Upper lobe of right lung (tissue), 1 donor: ENCODE measurements at places on chromosomes 5 and 9.

GRCh38 chr9:104300124-104300523 is 203.9 kb upstream of the OR13F1 start:
- DNase-seq: no peak

GRCh38 chr9:135830496-135830895 is 76.8 kb downstream of the CAMSAP1 start:
- DNase-seq: no peak

DNA sequence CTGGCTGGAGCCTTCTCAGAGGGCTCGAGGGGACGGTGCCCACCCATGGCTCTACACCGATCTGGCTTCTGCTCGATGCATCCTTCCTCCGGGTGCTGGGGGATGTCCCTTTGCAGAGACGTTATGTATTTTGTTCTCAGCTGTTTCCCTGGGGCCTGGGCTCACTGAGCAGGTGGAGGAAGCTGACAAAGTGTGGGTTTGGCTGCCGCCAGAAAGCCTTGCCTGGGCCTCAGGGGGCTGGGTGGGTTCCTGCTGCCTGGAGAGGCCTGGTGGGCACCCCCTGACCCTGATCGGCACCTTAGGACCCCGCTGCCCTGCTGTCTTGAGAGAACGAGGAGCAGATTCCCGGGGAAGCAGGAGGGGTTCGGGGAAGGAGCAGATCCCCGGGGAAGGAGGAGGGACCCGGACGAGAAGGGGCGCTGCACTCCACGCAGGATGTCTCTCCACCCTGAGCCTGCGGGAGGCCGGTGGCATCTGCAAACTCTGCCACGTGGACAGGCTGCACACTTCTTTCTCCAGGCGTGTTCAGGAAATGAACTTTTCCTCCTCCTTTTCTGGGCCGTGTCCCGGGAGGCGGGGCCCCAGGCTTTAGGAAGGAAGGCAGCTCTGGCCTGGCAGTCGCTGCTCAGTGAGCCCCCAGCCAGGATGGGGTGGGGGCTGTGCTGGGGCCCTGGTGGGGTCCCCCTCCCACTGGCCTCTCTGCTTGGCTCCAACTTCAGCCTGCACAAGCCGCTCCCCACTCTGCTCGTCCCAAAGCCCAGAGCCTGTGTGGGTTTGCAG is 148.9 kb downstream of the RXRA start:
- DNase-seq: no peak

GRCh38 chr9:18605766-18606180 is 131.8 kb downstream of the ADAMTSL1 start:
- DNase-seq: no peak

DNA sequence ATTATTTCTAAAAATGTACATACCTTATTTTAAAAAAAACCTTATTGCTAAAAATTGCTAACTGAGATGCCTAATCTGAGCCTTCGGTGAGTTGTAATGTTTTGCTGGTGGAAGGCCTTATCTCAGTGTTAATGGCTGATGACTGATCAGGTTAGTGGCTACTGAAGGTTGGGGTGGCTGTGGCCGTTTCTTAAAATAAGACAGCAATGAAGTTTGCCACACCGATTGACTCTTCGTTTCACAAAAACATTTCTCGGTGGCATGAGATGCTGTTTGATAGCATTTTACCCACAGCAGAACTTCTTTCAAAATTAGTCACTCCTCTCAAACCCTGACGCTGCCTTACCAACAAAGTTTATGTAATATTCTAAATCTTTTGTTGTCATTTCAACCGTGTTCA is 14.7 kb downstream of the CENPK start:
- DNase-seq: no peak

GRCh38 chr5:175652741-175653663 is 4.9 kb upstream of the HRH2 start:
- DNase-seq: no peak

GRCh38 chr9:134243778-134244467 is 79.6 kb upstream of the RNU6ATAC start:
- no peak for DNase-seq

- DNase-seq: no peak
Observed at GRCh38 chr5:59042201-59043055, 459.6 kb downstream of the RAB3C start.

DNA sequence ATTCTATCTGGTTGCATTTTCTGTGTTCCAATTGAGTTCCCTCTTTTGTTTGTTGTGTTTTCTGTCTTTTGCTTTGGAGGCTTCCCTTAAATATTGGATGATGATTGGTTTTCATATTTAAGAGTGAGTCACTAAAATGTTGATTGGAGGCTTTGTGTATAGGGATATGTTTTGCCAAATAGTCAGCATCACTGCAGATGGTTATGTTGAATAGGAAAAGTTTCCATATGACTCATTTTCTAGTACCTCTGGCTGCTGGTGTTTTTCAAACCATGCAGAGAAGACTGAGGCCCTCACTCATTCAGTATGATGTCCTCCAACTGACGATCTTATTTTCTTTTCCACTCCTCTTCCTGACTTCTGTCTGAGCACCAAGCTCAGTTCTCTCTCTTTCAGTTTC is 1290.0 kb downstream of the EFNA5 start:
- DNase-seq: no peak

DNA sequence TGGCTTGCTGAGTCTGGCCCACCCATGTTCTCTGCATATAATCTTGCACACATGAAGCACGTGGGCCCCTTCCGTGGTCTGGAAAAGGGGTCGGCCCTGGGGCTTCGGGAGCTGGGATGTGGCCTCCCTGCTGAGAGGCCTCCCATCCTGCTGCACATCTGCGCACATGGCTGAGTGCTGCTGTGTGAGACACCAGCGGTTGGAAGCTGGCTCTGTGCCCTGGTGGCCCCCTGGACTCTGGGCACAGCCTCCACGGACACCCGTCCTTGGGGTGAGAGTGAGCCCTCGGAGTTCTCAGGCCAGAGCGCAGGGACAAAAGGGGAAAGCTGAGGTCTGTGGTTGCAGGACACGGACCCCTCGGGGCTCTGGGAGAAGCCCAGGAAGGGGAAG is 115.8 kb downstream of the RXRA start:
- no peak for DNase-seq

DNA sequence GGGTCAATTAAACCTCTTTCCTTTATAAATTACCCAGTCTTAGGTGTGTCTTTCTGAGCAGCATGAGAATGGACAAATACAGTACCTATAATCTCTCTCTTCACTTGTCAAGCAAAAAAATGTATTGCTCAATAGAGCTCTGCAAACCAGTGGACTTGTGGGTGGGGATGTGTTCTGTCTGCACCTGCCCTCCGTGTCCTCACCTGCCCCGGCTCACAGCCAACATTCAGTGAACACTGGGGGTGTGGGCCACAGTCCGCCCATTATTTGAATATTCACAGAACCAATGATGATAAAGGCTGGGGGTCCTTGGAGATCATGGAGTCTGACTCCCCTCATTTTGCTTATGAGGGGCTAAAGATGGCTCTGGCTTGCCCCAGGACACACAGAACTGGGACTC is 36.9 kb upstream of the MED27 start:
- no peak for DNase-seq

GRCh38 chr9:108547411-108548135 is 308.2 kb downstream of the ACTL7B start:
- no peak for DNase-seq

DNA sequence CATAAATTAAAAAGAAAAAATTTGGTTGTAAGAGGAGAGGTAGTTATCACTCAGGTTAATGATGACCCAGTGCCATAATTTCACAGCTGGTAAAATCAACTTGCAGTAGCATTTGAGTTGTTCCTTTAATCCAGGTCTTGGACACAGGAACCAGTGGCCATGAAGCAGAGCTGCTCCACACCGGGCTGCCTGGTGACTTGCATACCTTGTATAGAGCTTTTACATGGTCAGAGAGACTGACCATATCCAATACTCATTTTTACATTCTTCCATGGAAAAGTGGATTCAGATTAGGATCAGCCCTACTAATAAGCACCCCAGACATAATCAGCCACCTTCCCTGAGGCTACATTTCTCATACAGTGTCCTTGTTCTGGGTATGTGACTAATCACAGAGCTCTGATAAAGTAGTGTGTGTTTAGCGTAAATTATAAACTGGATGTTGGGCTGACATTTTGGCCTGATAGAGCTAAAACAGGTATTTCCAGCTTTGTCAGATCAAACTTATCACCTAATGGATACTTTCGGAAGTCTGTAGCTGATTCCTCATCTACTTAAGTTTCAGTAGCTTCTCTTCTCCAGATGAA is 77.0 kb upstream of the ZSWIM6 start:
- no peak for DNase-seq

DNA sequence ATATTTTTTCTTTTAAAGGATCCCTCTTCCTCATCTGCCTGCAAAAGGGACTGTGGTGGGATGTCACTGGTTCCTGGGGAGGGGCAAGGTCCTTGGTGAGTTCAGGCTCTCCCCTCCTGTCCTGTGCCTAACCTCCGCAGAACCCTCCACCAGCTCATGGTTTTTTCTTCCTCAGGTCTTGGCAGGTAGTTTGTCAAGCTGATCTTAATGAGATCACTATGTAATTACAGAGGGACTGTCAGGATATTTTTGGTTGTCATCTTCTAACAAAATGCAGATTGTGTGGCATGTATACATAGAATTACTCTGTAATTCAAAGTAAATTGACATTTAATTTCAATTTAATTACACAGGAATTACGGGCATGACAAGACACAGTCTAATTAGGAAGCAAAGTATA is 150.3 kb upstream of the SEMA6A start:
- no peak for DNase-seq

GRCh38 chr5:33049298-33049697 is 338.2 kb downstream of the NPR3 start:
- DNase-seq: no peak

DNA sequence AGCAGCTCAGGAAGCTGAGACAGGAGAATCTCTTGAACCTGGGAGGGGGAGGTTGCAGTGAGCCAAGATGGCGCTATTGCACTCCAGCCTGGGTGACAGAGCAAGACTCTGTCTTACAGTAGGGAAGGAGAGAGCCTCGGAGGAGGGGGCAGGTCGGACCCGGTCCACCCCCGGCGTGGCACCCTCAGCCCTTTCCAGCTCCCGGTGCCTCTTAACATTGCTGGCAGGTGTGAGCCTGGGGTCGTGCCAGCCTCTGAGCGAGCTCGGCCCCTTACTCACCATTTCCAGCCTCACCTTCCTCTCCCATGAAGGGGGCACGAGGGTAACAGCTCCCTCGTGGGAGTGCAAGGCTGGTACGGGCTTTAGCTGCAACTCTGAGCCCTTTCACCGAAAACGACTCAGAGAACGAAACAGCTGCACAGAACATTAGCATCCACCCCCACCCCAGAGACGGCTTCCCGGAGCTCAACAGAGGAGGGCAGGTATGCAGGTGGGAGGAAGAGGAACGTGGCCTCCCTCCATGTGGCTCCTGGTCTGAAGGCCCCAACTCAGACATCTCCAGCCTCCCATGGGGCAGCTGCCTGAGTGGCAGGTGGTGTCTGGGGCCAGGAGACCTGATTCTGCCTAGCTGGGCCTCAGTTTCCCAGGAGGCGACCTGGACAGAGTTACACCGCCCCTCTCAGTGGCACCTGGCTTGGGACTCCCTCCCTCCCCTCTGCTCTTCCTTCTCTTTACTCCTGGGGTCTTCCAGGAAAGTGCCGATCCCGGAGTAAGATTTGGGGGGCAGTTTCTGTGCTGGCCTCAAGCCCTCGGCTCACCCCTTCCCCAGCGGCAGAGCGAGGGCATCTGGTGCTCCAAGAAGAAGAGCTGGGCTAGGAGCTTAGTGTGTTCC is 28.5 kb upstream of the ABO start:
- no peak for DNase-seq

- no peak for DNase-seq
Observed at GRCh38 chr5:55347786-55348185, 40.0 kb downstream of the MTREX start.

DNA sequence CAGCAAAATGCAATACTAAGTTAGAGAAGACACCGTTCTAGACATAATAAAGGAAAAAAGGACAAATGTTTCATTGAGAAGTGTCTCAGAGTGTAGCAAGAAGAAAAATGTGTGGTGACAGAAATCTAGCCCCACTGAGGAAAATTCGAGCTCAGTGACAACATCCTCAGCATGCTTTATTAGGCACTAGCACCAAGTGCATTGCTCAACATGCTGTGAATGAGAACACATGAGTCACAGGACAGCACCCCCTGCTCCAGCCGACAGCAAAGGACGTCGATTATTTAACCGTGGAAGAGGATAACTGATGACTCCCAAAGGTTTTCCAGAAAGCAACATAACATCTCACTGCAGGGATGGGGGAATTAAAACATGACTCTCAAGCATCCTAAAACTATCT is 182.7 kb downstream of the GNAQ start:
- no peak for DNase-seq

GRCh38 chr5:67050125-67050524 is 146.5 kb downstream of the CD180 start:
- DNase-seq: no peak

- no peak for DNase-seq
Observed at GRCh38 chr9:126962336-126962735, 47.8 kb downstream of the RALGPS1 start.

- DNase-seq: no peak
Observed at GRCh38 chr9:4615778-4616177, 46.3 kb upstream of the PLPP6 start.

GRCh38 chr9:86413971-86414880 is 60.0 kb upstream of the TUT7 start:
- no peak for DNase-seq

GRCh38 chr9:130662970-130663257 is 1.5 kb upstream of the PRDM12 start:
- DNase-seq: no peak

- no peak for DNase-seq
Observed at GRCh38 chr5:132737982-132738681, 786 bp upstream of the KIF3A start.

- no peak for DNase-seq
Observed at GRCh38 chr9:81071108-81071507, 618.2 kb downstream of the TLE1 start.

GRCh38 chr5:54758038-54758437 is 227.4 kb downstream of the ESM1 start:
- no peak for DNase-seq

GRCh38 chr9:72614067-72614466 is 92.7 kb downstream of the TMC1 start:
- no peak for DNase-seq
